ENCODE measurements at places on chromosomes 2 and 18. TPM values are rescaled to one million over a fixed set of nuclear protein-coding genes. Genes with fewer than 3 reads are reported as not detected.

The MARCHF7 gene
- total RNA-seq = 119 TPM

The OBSL1 gene
- total RNA-seq = 66.2 TPM

GRCh38 chr2:120301284-120301683, 44.7 kb upstream of the INHBB start:
- DNase-seq = no peak

GRCh38 chr2:30652271-30652915, 154.9 kb downstream of the CAPN13 start:
- no peak for DNase-seq

The UGT1A5 gene
- not detected for total RNA-seq

The PLB1 gene
- 1.9 TPM for total RNA-seq

- DNase-seq = no peak
Observed at GRCh38 chr18:3839581-3839981, 389.6 kb downstream of the TGIF1 start.

The LAMA3 gene
- total RNA-seq = 50.6 TPM

The SFTPB gene
- 1.7 TPM for total RNA-seq
